ENCODE measurements at places on chromosomes 2 and 18.

DNA sequence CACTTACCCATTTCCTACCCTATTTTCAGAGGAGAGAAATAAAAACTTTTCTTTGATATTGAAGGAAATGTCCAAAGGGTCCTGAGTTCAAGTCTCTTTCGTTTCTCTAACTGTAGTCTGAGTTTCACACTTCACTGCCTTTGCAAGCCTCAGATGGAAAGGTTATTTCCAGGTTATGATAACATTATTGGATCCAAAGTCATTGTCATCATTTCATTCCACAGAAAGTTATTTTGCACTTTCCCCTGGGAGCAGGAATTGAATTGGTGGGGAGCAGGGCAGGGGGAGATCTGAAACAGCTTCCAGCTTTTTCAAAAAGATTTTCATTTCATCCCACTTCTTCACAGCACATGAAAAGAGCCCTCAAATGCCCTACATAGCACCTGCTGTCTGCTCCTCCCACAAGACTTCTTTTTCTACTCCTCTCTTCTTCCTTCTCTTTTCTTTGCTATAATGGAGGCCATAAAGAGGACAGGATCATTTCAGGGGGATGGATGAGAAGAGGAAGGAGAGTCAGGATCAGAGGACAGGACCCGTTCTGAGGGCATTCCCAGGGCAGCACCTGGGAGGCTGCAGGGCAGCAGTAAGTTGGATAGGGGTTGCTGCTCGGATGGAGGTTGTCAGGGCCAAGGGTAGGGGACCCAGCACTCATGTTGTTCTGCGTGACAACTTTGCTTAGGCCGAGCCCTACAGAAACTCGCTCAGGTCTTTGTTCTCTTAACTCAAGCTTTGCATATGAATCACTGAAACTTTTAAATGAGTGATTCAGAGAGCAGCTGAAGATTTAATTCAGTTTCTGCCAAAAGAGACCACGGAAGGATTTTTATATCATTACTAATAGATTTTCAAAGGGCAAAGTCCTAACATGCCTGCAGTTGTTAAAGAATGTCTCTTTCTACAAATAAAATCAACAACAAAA is 11.4 kb upstream of the GALNT5 start:
- DNase-seq, result peak; percentile 95

GRCh38 chr2:118250463-118250862 is 162.2 kb downstream of the INSIG2 start:
- DNase-seq, result no peak

GRCh38 chr18:36265015-36265414 is 32.5 kb upstream of the FHOD3 start:
- DNase-seq, result no peak

DNA sequence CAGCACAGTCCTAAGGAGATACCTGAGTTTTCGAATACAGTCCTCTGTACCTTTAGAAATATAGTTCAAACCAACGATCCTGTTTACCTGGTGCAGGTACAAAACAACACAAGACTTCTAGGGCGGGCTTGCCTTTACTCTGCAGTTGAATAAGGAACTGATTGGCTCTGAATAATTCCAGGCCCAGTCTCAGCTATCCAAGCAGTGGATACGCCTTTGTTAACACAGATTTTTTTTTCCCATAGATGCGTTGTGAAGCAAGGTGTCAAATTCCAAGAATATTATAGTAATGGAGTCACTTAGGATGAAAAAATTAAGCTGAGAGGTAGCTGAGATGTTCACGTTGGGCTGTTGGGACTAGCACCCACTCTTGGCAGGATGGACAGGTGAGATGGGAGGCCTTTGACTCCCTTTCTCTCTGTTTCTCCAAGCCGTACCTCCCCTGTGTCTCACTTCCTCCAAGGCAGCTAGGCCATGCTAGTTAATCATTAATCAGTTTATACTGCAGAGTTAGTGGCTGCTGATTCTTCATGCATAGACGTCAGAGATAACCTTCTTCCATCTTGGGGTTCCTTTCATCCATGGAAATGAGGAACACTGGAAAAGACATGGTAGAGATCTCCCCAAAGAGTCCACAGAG is 380.8 kb upstream of the ACVR2A start:
- no peak for DNase-seq

DNA sequence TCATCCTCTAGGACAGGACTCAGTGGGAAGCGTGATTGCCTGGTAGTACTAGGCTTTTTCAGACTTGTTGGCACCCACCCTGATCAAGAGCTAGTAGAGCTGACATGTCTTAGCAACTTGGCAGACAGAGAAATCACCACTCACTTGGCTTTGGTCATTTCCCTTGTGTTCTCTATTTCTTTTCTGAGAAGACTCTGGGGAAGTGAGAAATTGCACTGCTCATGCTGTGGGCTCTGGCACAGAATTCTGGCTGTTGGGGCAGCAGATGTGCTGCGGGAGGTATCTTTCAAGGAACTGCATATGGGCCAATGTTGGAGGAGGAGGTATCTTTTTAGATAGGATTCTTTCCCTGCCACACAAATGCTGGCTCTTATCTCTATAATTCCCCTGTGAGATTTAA is 529.1 kb upstream of the MEX3C start:
- DNase-seq, result no peak

DNA sequence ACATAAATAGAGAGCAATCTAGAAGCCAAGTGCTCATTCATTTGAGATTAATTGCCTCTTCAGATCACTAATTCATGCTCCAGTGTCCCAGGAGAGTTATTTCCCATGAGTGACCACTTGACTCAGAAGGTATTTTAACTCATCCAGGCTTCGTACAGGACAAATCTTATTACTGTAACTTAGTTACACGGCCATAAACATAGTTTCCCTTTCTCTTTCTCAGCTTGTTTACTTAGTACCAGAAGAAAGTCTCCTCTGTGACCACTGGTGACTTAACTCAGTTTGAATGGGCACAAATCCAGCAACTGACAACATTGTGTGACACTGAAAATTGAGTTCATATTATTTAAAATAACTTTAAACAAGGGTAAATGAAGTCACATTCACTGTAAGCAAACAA is 25.3 kb downstream of the MMADHC start:
- DNase-seq, result no peak

DNA sequence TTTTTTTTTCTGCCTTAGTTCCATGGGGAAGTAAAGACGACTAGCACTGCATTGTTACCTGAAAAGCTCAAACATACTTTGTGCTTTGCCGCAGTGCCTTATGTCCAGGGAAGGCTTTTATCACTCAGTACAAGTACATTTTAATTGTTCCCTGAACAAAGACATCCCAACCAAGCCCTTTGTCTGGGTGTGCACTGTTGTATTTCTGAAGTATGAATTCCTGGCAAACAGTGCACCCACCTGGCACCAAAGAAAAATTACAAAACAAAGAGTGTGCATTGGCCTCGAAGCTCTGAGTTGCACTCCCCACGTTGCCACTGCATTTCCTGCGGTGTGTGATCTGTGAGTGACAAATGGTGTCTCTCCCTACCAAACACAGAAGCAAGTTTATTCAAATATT is 858.5 kb upstream of the PIK3C3 start:
- peak; percentile 67 for DNase-seq

- DNase-seq, result no peak
These were observed 21.9 kb downstream of the GATA6 start for GRCh38 chr18:22191346-22191695.

DNA sequence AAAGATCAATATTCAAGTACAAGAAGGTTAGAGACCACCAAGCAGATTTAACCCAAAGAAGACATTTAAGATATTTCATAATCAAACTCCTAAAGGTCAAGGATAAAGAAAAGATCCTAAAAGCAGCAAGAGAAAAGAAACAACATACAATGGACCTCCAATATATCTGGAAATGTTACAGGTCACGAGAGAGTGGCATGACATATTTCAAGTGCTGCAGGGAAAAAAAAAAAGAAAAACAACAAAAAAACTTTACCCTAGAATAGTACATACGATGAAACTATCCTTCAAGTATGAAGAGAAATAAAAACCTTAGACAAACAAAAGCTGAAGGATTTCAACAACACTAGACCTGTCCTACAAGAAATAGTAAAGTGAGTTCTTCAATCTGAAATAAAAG is 91.5 kb upstream of the CD226 start:
- no peak for DNase-seq

DNA sequence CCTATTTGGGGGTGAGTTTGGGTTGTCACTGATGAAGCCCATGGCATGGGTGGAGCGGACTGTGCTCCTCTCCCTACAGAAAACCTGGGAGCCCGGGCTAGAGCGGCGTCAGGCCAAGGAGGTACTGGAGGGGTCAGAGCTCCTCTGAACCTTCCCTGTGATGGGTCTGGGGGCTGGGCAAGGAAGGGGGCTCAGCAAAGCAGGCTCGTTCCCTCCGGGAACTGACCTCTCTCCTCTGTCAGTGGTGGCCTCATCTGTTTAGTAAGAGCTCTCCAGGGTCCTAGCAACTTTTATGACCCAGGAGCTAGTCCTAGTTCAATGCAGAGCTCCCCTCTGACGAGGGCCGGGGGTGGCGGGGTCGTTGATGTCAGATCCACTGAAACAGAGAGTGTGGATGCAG is 62.4 kb upstream of the OTOF start:
- DNase-seq, result no peak

GRCh38 chr18:51255693-51256092 is 58.2 kb upstream of the MEX3C start:
- DNase-seq, result no peak

DNA sequence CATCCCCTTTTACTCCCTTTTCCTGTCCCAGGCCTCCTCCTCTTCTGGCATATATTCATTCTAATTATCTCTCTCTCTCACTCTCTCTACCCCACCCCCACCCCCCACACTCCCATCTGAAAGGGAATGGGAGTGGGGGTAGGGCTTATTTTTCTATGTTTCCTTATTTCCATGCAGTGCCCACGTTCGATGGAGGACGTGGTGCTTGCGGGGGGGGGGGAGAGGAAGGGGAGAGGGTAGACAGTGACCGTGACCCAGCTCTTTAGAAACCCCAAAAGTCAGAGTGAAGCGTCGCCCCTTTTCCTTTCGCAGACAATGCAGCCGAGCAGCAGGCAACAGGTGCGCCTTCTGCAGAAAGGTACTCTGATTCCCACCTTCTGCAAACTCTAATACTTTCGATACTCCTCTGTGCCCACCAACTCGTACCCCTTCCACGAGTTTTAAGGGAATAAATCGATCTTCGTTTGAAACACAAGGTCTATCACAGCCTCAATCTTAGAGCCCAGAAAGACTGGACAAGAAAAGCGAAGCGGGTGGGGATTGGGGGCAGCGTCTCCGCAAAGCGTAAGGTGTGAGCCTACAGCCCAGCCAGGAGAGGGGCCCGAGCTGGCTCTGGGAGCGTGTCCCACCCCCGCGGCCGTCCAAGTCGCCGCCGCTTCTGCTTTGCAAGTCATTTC is 891 bp upstream of the NR4A2 start:
- DNase-seq, result no peak

All from HAP-1 (cell line).